Dorsolateral prefrontal cortex (tissue), 122 donors: ENCODE measurements at places on chromosomes 7 and 10.
A peak's percentile ranks its signal among the peaks of the same experiment; 100 is the strongest.

GRCh38 chr7:45027774-45028114 lies 27.7 kb downstream of the CCM2 start:
- DNase-seq, result no peak

DNA sequence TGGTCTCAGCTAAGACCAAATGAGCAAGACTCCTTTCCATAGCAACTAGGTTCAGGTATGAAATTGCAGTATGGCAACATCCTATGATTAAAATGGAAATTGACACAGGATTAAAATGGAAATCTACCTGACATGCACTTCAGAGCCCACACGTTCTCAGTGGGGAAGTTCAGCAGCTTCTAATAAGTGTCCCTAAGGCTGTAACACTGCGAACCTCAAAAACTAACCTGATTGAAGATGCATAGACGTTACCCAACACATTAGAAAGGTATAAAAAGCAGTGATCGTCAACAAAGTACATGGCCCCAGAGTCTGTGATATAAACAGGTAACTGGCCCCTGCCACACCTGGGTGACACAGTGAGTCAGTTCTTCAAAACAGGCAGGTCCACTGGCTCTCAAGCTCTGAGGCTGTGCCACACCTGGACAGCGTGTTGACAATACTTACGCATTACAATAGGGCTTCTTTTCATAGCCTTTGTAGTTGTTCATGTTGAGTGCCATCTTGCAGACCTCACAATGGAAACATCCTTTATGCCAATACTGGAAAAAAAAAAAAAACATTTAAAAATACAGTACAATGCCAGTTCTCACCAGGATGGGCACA lies 274.9 kb upstream of the NEBL start:
- no peak for DNase-seq

- no peak for DNase-seq
These were observed 673 bp downstream of the NDUFB8 start for GRCh38 chr10:100528921-100529474.

- no peak for DNase-seq
These were observed 213.7 kb downstream of the FOXP2 start for GRCh38 chr7:114628362-114628761.

DNA sequence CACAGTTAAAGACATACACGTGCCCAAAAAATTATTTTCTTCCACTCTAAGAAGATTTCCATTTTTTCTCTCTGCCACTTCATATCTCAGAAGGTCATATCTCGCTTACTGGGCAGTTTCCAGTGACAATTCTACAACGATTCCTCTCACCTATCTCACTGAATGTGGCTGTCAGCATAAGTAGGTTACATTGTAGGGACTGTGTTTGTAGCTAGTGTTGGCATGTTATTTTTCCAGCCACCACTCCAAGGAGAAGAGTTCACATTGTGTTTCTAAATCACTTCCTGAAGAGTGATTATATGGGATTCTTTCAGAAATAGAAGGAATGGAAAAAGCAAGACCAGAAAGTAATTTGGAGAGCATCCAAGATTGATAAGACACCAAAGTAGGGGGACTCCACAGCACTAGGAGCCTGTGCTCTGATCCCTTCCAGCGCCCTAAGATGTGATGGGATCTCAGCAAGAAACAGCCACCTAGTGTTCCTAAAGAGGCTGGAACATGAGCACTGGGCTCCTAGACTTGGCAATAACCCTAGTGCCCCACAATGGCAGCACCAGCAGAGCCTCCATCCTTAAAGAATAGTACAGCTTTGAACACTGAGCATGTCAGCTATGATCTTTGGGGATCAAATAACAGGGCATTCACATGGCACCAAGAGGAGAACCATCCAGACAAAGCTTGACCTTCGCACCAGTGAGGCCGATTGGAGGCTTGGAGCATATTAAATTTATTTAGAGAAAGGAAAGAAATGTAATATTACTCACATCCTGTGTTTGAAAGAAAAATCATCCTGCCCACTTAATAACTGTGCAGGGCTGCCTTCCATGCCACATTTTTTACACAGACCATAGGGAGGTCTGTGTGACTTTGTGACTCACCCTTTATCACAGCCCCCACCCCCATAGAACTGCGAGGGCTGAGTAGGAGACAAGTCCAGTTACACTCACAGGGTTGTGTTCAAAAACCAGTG lies 51.8 kb downstream of the CAV1 start:
- DNase-seq, result no peak

GRCh38 chr10:122154545-122155366 lies 116.3 kb upstream of the BTBD16 start:
- peak; percentile 65 for DNase-seq

DNA sequence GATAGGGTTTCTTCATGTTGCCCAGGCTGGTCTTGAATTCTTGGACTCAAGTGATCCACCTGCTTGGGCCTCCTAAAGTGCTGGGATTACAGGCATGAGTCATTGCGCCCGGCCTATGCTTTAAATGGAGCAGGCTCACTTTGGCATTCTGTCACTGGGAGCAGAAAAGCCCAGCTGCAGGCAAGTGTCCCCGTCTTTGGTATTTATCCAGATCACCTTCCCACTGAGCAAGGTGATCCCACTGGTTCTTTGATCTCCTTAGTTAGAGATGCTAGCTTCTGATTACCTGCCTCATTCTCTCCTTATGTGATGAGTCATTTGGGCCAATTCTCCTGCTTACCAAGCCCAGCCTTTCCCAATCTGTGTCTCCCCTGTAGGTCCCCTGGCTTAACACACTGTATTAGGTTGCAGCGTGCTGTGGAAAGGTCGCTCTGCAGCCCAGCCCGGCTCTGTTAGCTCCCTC lies 39.3 kb downstream of the SPDYE5 start:
- DNase-seq, result peak; percentile 5

GRCh38 chr10:91434041-91434440 lies 23.9 kb downstream of the HECTD2 start:
- DNase-seq, result no peak

- DNase-seq, result no peak
These were observed 24.6 kb downstream of the ADIRF start for GRCh38 chr10:86992929-86993328.

GRCh38 chr7:137652721-137653120 lies 194.1 kb downstream of the DGKI start:
- DNase-seq, result no peak

DNA sequence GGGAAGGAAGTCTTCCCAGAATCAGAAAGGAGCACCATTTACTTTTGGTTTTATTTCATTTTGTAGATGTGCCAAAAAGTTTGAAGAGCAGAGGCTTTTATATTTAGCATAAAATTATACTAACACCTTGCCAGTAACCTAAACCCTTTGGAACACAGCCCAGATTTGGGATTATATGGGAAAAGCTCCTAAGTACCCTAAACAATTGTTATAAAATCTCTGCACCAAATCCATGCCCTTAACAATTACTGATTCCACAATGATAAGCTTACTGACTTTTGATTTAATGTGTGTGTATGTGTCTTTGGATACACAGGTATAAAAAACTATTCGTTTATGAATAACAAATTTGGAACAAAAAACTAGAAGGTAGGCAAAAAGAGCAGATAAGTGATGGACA lies 39.0 kb upstream of the TMEM229A start:
- no peak for DNase-seq
